ENCODE measurements at places on chromosomes 16 and 17.

- H3K27ac ChIP-seq = no peak overlapping the region
- no peaks in the 10 kb centered on the region for H3K36me3 ChIP-seq
- no peaks in the 10 kb centered on the region for H3K4me1 ChIP-seq
- H3K4me3 ChIP-seq = no peak overlapping the region
- no peak for DNase-seq
- no peaks in the 10 kb centered on the region for H3K27me3 ChIP-seq
These were observed 195.6 kb downstream of the RGS9 start for GRCh38 chr17:65332779-65333178.

DNA sequence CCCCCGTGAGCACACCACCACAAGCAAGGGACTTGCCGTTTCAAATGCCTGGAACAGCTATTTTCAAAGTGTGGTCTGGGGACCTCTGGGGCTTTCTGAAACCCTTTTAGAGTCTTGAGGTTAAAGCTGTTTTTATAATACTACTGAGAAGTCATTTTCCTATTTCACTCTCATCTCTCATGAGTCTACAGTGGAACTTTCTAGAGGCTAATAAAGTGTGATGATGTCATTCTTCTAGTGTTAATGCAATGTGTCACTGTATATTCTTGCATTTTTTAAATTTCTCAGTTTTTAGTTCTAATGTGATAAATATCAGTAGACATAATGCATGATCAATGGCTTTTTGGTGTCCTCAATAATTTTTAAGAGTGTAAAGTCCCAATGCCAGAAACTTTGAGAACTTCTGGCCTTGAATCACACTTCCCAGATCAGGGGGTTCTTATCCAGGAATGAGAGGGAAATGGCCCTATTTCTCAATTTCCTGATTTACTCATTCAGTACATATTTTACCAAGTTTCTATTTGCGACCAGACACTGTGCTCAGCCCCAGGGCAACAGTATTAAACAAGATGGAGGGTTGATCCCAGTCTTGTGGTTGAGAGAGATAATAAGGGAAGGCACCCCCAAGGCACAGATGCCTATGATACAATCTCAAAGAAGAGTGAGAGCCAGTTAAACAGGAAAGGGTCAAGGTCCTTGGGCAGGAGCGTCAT lies 444.0 kb downstream of the HS3ST3B1 start:
- H3K27ac ChIP-seq = no peak overlapping the region
- DNase-seq = no peak
- H3K27me3 ChIP-seq = no peaks in the 10 kb centered on the region

- no peaks in the 10 kb centered on the region for H3K27me3 ChIP-seq
- no peaks in the 10 kb centered on the region for H3K4me1 ChIP-seq
- H3K36me3 ChIP-seq = no peaks in the 10 kb centered on the region
These were observed 21.2 kb upstream of the HAPSTR1 start for GRCh38 chr16:9070254-9070653.

- no peak overlapping the region for H3K4me3 ChIP-seq
- peak; percentile 72 for DNase-seq
- H3K4me1 ChIP-seq = no peaks in the 10 kb centered on the region
These were observed 80.5 kb downstream of the MYH13 start for GRCh38 chr17:10292057-10292937.

DNA sequence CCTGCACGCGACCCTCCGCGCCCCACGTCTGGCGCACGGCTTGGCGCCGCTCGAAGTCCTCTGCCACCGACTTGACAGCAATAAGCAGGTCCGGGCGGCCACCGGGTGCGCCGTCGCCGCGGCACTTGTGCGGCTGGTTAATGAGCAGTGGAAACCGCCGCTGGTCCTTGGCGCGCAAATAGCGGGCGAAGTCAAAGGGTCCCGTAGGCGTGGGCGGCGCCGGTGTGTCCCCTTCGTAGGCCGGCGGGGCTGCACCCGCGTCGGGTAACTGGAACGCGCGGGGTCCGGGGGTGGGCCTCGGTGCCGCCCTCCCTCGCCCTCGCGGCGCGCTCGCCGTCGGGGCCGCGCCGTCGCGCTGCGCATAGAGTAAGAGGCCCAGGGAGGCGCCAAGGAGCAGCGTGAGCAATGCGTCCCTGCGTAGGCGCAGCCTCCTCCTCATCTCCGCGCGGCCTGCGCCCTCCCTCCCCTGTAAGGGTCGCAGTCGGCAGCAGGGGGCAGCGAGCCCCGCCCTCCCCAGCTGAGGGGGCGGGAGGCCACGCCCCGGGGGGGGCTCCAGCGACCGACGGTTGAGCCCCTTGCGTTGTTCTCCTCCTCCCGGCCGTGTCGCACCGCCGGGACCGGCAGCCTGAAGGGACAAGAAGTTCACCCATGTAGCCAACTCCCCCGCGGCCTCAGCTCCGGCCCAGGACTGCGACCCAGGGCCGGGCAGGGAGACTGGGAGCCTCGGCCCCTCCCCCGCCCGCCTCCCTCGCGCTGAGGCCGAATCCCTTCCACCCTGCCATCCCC lies 558 bp downstream of the B3GNT9 start:
- DNase-seq = peak; percentile 59
- peaks cover 9% of the 10 kb centered on the region for H3K36me3 ChIP-seq
- peak overlapping the region; percentile 42 for H3K27ac ChIP-seq
- peak overlapping the region; percentile 68 for H3K4me3 ChIP-seq
- H3K4me1 ChIP-seq = peaks cover 2% of the 10 kb centered on the region

- peaks cover 45% of the 10 kb centered on the region for H3K4me1 ChIP-seq
- no peaks in the 10 kb centered on the region for H3K27me3 ChIP-seq
- no peak overlapping the region for H3K4me3 ChIP-seq
- no peaks in the 10 kb centered on the region for H3K36me3 ChIP-seq
- DNase-seq = no peak
These were observed 21.2 kb downstream of the USP31 start for GRCh38 chr16:23128056-23128455.

DNA sequence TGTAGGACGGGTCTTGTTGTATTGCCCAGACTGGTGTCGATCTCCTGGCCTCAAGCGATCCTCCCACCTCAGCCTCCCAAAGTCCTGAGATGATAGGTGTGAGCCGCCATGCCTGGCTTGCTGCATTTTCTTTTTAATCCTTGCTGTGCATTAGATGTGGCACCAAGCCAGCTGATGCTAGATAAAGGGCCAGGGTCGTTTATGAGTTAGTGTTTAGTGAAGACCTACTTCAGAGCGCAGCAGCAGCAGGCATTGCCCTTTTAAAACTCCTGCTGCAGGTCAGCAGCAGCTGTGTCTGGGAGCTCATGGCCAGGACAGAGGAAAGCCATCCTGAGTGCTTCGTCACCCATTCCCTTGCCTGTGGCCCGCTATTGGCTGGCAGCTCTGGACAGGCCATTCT lies 237.3 kb downstream of the CCDC182 start:
- H3K4me3 ChIP-seq = no peak overlapping the region
- H3K4me1 ChIP-seq = peaks cover 9% of the 10 kb centered on the region
- no peak overlapping the region for H3K27ac ChIP-seq
- H3K27me3 ChIP-seq = no peaks in the 10 kb centered on the region
- DNase-seq = no peak
- H3K36me3 ChIP-seq = no peaks in the 10 kb centered on the region

DNA sequence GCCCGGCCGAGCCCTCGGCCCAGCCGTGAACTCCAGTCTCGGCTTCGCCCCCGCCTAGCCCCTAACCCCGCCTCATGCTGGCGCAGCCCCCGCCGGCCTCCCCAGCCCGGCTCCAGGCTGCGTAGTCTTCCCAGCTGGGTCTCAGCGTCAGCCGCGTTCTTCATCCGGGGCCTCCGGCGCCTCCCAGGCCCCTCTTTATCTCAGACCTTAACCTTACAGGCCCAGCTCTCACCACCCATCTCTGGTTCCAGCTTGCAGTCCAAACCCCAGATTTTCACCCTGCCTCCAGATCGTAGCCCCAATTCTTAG lies at the start of gene PROCA1:
Gene PROCA1 (minus strand): TSS at position 166 of the 309 bp plus-strand sequence. CDS start 228 bp downstream, outside the sequence.
- peak within 1 kb of the TSS; percentile 82 for H3K27ac ChIP-seq
- peak within 1 kb of the TSS; percentile 85 for H3K4me3 ChIP-seq
- H3K4me1 ChIP-seq = peaks cover 6% of the 10 kb centered on the region
- DNase-seq = no peak

- DNase-seq = no peak
- H3K4me3 ChIP-seq = no peak overlapping the region
- H3K27me3 ChIP-seq = peaks cover 15% of the 10 kb centered on the region
- H3K27ac ChIP-seq = no peak overlapping the region
These were observed 52.8 kb downstream of the SOX9 start for GRCh38 chr17:72173499-72174116.

DNA sequence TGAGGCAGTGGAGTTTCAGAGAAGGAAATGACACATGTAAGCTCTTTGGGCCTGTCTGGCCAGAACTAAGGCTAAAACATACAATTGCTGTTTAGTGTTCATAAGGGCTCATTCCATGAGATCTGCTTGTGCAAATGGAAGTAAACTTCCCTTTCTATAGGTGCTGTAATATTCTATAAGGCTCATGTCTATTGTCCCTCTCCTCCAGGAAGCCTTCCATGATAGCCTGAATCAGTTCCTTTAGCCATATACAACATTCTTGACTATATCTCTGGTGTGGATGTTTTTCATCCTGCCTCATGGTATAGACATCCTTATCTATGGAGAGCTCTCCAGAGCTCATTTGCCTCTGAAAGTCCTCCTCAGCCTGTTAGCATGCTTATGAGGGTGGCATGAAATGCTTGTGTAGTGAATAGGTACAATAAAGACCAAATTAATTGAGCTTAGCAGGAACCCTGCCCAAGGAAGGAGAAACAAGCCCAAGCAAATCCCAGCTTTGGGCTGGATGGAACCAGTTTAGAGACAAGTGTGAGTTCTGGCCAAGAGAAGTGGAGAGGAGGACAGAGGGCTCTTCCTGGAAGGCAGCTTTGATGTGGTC lies 1.6 kb upstream of the ETV4 start:
- H3K36me3 ChIP-seq = no peaks in the 10 kb centered on the region
- H3K27me3 ChIP-seq = peaks cover 22% of the 10 kb centered on the region
- H3K4me1 ChIP-seq = peaks cover 13% of the 10 kb centered on the region

GRCh38 chr17:8629371-8630226 lies 926 bp downstream of the MYH10 start:
- H3K4me3 ChIP-seq = peak overlapping the region; percentile 81
- no peaks in the 10 kb centered on the region for H3K27me3 ChIP-seq
- H3K27ac ChIP-seq = peak overlapping the region; percentile 48
- DNase-seq = peak; percentile 56

DNA sequence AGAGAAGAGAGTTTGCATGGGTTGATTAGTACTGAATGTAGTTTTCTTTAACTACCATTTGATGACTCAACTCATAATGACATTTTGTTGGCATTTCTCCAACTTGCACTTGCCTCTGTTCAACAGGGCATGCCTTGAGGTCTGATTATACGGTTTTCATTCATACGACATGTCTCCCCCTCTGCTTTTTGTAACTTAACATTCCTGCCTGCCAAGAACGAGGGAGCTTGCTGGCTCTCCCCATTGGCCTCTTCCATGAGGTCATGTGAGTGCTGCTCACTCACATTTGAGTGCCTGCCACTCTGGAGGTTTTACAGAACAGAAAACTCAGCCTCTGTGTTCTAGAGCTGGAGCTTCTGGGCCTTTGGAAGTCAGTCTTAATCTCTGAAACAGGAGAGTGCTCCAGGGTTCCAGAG lies 19.7 kb downstream of the MAP2K6 start:
- no peaks in the 10 kb centered on the region for H3K27me3 ChIP-seq
- no peak for DNase-seq
- no peaks in the 10 kb centered on the region for H3K36me3 ChIP-seq
- peak overlapping the region; percentile 24 for H3K27ac ChIP-seq

- no peak for DNase-seq
- H3K27ac ChIP-seq = no peak overlapping the region
- no peaks in the 10 kb centered on the region for H3K36me3 ChIP-seq
These were observed 5.6 kb upstream of the TEX19 start for GRCh38 chr17:82353484-82353883.

GRCh38 chr17:58324409-58325288 lies 3.9 kb downstream of the TSPOAP1 start:
- peak; percentile 75 for DNase-seq
- peaks cover 5% of the 10 kb centered on the region for H3K27me3 ChIP-seq
- H3K4me1 ChIP-seq = peaks cover 6% of the 10 kb centered on the region
- H3K4me3 ChIP-seq = peak overlapping the region; percentile 86

DNA sequence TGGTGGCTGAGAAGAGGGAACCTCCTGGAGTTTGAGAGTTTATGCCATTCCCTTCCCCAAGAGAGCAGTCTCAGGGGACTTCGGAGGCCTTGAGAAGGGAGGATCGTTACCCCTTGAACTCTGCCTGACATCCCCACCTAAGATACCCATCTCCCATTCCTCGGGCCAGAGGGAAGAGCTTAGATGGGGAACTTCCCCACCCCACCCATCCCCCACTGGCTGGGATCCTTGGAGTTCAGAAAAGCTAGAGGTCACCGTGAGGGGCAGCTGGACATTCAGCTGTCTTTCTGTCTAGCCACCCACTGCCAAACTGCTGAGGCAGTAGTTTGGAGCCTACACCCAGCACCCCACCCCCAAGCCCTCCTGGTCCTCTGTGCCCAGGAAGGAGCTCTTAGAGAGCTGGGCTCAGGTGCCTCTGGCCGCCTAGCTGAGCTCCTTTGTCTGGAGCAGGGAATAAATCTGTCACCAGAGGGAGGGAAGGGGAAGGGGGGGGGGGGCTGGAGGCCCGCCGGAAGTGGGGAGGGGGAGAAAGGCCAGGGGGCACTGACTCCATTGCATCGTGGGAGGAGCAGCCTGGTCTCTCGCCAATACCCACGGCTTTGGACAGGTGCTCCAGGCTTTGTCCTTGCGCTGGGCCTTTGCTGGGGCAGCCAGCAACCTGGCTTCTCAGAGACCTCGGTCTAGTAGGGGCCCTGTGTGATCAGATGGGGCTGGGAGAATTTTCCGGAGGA lies 1.0 kb downstream of the HSD11B2 start:
- H3K27ac ChIP-seq = peak overlapping the region; percentile 38
- peak overlapping the region; percentile 62 for H3K4me3 ChIP-seq
- DNase-seq = no peak

GRCh38 chr16:46648656-46649055 lies 27.5 kb upstream of the SHCBP1 start:
- no peak for DNase-seq
- no peaks in the 10 kb centered on the region for H3K36me3 ChIP-seq
- H3K27me3 ChIP-seq = no peaks in the 10 kb centered on the region
- H3K27ac ChIP-seq = no peak overlapping the region
- no peak overlapping the region for H3K4me3 ChIP-seq

GRCh38 chr17:55549140-55549539 lies 37.9 kb upstream of the SMIM36 start:
- no peaks in the 10 kb centered on the region for H3K36me3 ChIP-seq
- DNase-seq = no peak
- no peak overlapping the region for H3K4me3 ChIP-seq
- peaks cover 3% of the 10 kb centered on the region for H3K27me3 ChIP-seq

- H3K36me3 ChIP-seq = no peaks in the 10 kb centered on the region
- H3K27ac ChIP-seq = no peak overlapping the region
- no peak overlapping the region for H3K4me3 ChIP-seq
- no peaks in the 10 kb centered on the region for H3K4me1 ChIP-seq
These were observed 387.6 kb upstream of the MAF start for GRCh38 chr16:79988089-79988488.

- DNase-seq = no peak
- no peak overlapping the region for H3K4me3 ChIP-seq
- H3K4me1 ChIP-seq = no peaks in the 10 kb centered on the region
These were observed 387.4 kb upstream of the ASIC2 start for GRCh38 chr17:33680472-33680871.

GRCh38 chr16:49876716-49877129 lies 20.8 kb upstream of the ZNF423 start:
- H3K4me1 ChIP-seq = no peaks in the 10 kb centered on the region
- H3K27ac ChIP-seq = no peak overlapping the region
- no peaks in the 10 kb centered on the region for H3K27me3 ChIP-seq
- no peaks in the 10 kb centered on the region for H3K36me3 ChIP-seq
- H3K4me3 ChIP-seq = peak overlapping the region; percentile 48
